NCI-H2081 (cell line): ENCODE measurements at places on chromosomes 1 and 21.

- DNase-seq = no peak
Measured at GRCh38 chr1:225931270-225932136, 7.5 kb upstream of the PYCR2 start.

DNA sequence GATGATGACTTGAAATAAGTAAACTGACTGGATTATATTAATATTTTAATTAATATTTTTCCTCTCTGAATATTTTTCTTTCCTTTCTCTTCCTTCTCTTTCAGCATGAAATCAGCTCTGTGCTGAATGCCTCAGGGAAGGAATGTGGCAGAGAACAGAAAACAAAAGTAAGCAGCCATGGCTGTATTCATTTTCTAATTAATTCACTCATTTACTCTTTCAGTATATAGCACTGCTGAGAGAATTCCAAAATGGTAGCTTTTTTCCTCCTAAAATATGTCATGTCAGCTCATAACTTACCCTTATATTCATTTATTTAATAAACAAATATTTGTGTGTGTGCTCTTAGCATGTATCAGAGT is 522.5 kb downstream of the PTPRC start:
- DNase-seq = no peak

DNA sequence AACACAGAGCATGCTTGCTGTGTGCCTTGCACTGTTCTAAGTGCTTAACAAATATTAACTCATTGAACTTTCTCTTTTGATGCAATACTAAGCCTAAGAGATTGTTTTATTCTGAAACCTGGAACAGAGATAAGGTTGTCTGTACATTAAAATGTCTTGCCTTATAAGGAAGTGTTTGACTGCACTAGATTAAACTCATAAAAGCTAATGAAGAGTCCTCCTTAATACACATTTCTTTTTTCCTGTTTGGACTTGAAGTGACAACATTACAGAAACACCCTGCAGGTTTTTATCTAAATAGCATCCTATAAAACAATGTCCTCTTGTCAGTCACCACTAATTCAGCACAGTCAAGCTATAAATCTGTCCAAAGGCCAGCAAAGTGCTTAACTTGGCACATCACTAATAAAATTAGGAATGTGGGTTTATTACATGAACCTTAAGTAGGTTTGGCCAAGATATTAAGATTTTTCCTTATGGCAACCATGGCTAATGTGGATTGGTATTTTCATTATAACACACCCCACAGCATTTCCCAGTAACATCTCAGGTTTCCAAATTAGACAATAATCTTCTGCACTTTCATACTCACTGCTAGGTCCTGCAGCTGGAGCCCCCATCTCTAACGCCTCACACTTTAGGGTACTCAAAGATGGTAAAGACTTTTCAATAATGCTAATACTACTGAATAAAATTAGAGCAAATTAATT is 389.7 kb downstream of the LMO4 start:
- no peak for DNase-seq

- DNase-seq = no peak
Measured at GRCh38 chr1:19892628-19893168, 10.5 kb downstream of the OTUD3 start.

- peak; percentile 54 for DNase-seq
Measured at GRCh38 chr1:241849345-241849695, 1.3 kb downstream of the EXO1 start.

DNA sequence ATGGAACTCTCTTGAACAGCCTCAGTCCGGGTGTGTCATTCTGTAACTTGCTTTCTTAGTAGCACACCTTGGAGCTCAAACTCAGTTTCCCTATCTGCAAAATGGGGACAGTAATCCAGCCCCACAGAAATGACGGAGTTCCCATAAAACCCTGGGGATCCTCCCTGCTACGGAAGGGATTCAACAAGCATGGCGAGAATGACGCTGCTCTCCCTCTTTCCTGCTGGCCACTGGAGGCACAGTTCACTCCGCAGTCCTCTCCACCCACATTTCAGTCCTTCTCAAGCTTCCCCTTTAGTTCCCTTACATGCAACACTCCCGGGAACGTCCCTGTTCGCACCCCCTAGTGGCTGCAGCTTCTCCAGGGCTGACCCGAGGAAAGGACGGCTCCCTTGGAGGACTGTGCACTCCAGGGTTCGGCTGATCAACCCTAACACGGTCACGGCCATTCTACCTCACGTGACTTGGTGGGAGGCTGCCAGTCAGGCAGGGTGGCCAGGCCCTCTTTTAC is 20.6 kb downstream of the RUNX3 start:
- DNase-seq = no peak

DNA sequence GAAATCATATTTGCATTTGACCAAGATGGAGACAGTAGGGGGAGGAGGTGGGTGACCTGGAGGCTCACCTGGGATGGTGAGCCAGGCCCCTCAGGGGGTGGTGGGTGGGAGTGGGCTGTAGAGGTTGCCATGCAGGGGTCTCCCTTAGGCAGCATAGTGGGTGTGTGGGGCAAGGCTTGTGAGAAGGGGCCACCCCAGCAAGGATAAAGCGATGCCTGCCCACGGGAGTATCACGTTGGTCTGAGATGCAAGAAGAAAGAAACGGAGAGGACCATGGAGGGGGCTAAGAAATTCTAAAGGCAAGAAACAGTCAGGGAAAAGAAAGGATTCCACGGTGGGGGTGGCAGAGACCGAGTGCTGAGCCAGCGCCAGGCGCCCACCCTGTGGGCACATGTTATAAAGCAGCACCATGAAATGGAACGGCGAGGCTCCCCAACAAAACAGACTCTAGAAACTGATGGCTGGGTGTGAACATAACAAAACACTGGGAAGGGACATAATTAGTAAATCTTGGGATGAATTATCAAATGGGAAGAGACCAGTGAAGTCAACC is 11.7 kb upstream of the C2CD2 start:
- DNase-seq = no peak

GRCh38 chr1:115811140-115811828 is 29.6 kb downstream of the NHLH2 start:
- no peak for DNase-seq

GRCh38 chr1:228794173-228794572 is 58.9 kb downstream of the RHOU start:
- no peak for DNase-seq

- no peak for DNase-seq
Measured at GRCh38 chr1:209384710-209385550, 198.6 kb upstream of the CAMK1G start.

DNA sequence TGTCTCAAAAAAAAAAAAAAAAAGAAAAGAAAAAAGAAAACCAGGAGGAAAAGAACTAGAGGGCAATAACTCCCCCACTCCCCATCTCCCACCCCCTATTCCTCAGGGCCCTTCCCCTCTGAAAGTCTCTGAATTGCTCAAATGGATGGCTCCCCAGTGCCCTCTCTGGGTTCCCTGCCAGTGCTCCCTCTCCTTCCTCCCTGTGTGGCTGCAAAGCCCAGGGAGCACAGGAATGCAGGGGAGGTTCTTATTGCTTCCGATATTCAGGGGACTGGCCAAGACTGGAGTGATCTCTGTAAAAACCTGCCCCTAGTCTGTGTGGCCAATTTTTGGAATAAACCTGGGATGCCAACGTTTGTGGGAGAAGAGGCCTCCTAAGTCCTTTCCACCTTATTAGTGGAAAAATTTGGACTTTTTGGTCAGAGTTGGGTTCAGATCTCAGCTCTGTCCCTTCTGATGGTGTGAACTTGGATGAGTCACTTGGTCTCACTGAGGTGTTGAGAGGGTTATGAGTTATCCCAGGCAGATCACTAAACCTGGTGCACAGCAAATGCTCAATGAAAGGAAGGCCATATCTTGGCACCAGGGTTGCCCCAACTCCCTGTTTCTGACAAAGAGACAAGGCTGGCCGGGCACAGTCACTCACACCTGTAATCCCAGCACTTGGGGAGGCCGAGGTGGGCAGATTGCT is 13.4 kb upstream of the ARHGEF10L start:
- DNase-seq = no peak

GRCh38 chr1:162062542-162063015 is 6.9 kb upstream of the NOS1AP start:
- DNase-seq = peak; percentile 70

DNA sequence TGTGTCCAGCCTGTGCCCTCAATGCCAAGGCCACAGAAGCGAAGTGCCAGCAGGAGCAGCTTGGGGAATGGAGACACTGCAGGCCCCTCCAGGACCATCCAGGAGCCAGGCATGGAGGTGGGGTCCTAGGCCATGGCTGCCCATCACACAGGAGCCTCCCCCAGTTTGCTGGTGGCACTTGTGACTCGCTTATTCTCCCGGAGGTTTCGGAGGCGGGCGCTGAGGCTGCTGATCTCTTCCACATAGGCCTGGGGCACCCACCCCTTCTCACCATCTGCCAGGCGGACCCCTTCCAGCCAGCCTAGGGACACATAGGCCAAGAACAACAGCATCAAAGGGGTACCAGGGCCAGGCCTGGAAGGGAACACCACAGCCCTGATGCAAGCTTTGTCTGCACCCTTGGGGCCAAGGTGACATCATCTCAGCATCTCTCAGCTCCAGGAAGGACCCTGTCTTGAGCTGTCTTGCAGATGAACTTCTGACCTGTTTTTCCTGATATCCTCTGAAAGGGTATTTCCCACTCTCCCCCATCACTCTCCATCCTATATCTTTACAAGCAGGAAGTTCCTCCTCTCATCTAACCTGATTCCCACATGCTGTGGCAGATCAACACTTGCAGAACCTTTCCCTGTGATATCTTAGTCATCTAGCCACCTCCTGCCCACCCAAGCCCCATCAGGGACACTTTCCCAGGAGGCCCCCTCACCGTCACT is 13.9 kb downstream of the ARHGEF19 start:
- DNase-seq = no peak

DNA sequence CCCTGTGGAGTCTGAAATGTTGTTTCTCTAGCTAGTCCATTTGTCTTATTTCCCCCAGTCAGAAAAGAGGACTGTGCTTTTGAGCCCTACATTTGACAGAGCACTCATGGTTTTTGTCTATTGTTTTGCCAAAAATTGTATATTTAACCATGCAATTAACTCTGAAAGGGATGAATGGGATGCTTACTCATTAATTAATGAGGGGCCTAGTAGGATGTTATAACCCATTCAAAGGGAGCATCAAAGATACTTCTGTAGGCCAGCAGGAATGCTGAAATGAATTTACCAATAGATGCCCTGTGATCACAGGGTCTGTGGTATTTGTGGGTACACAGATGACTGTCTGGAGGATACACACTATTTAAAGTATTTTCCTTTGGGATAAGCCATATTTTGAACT is 147.7 kb downstream of the FCRL5 start:
- DNase-seq = no peak

GRCh38 chr1:31669786-31670592 is 25.3 kb upstream of the PEF1 start:
- DNase-seq = peak; percentile 94

DNA sequence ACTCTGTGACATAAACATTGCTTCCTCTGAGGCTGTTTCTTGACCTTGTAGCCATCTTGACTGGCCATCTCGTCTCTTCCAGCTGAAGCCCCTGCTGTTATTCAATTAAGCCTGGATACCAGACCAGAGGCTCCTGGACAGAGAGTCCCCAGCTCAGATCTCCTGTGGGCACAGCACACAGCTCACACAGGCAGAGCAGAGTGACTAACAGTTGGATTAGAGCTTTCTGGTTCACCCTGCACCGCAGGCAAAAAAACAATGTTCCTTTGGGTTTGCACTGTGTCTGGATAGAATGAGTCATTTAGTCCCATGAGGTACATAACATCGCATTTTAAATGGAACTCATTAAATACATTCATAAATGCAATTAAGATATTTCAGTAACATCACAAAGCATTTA is 33.4 kb upstream of the USH2A start:
- DNase-seq = no peak

DNA sequence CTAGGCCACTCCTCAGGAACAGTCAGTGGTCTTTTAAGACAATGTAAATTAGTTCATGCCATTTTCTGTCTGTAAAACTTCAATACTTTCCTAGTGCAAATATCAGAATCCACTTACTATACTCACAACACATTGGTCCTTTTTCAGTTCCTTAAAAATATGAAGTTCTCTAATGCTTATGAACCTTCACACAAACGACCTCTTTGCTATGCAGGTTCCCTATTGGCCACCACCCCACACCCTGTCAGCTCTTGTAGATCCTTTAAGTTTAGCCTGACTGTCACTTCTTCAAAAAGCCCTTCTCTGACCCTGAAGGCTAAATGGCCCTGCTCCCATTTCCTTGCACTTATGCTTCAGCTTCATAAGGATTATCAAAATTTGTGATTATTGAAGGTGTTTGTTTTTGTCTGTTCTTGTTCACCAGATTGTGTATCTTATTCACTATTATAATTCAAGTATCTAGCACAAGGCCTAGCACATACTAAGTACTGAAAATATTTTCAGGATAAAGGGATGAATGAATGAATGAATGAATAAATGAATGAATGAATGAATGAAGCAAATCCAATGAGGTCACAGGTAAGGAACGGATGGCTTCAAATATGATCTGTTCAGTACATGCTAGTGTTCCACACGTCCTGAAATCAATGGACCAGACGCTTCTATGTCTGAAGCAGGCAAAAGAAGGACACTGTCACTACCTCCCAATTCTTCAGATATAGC is 373.9 kb downstream of the VAV3 start:
- no peak for DNase-seq

DNA sequence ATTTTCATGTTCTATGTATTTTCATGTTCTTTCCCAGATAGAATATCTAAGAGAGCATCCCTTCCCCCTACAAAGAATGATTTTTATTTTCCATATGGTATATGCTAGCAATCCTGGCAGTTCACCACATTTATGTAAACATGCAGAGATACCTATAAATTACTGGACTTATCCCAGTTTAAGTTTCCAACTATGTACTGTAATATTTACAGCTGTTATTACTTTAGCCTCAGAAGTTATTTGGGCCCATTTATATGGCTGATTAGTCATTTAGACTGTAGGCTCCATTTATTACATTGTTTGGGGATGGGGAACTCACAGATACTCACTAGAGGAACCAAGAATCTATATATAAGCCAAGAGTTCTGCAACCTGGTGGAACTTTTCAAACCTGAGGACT is 84.8 kb upstream of the WARS2 start:
- DNase-seq = no peak

DNA sequence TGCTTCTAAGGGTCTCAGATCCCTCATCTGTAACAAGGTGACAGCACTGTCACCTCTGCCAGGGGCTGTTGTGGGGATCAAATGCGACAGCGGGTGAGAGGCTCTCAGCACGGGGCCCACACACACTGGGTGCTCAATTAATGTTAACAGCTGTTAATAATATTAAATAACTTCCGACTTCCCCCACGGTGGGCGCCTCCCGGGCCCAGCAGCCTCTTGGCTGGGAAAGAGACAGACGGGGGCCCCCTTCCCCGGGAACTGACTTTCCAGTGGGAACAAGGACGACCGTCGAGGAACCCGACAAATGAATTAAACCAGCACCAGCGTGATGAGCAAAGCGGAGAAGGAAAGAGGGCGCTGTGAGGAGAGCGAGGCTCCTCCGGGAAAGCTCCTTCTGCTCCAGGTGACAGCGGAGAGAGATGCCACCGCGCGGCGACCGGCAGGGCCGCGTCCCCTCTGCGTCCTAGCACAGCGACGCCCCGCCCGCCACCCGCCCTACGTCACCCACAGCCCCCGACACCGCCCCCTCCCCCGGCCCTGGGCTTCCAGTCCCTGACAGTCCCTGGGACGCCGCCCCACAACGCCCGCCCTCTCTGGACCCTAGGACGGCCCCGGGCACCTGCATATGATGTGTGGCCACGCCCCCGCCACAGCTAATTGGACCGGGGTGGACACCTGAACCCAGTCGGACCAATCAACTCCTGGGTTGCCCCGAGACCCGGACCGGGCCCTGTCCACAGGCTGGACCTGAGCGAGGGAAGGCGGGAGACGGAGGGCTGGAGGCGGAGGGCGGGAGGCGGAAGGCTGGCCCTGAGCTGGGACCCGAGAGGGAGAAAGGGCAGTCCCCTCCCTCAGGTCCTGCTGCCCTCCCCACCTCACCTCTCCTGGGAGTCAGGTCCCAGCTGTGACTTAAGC is 38.2 kb downstream of the MATN1 start:
- DNase-seq = peak; percentile 41

- DNase-seq = peak; percentile 3
Measured at GRCh38 chr1:48870596-48870995, 93.9 kb upstream of the BEND5 start.
